Thyroid gland (tissue), 4 donors: ENCODE measurements at places on chromosomes 3 and 15.
A peak's percentile ranks its signal among the peaks of the same experiment; 100 is the strongest.

DNA sequence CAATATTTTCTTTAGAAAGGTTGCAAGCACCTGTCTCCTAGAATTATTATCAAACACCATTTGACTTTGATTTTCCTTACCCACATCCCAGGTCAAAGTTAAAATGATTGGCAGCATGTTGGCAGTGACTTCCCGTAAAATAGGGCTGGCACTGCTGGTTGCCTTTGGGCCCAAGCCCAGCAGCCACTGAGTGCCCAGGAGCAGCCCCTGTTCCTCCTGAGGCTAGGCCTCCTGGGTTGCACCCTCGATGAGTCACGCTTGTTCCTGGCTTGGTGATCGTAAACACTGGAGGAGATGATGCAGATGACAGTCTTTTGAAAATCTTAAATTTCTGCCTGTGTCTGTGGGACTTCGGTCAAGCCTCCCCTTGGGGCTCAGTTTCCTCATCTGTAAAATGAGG is 290.0 kb downstream of the TLE3 start:
- DNase-seq, result no peak

DNA sequence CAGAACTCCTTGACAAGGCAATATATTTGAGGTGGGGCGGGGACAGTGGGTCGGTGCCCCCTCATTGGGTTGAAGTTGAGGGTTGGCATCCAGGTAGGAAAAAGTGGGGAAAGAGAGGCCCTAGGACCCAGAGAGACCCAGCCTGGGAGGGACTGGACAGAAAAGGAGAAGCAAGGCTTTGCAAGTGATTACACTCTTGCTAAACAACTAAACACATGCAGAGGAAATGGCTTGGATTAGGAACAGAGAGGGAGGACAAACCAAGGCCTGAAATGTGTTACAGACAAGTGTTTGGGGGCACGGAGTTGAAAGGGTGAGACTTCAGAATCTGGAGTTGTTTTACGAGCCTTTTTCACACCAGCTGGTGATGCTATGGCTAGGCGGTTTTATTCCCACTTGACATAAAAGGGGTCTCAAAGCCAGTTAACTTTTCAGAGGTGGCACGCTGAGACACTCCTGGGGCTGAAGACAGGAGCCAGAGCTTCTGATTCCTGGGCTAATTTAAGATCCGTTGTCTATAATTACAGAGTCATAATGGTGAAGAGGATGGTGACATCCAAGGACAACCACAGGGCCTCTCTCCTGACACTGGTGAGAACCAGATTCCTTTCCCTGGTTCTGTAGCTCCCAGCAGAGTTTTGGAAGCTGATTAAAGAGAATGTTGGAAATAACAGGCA is 7.7 kb upstream of the KCTD6 start:
- DNase-seq, result no peak

DNA sequence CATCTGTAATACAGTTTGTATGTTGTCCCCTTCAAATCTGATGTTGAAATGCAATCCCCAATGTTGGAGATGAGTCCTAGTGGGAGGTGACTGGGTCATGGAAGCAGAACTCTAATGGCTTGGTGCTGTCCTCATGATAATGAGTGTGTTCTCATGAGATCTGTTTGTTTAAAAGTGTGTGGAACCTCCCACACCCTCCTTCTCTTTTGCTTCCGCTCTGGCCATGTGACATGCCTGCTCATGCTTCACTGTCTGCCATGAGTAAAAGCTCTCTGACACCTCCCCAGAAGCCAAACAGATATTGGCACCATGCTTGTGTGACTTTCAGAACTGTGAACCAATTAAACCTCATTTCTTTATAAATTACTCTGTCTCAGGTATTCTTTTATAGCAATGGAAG is 794.0 kb upstream of the CFAP20DC start:
- DNase-seq, result no peak

DNA sequence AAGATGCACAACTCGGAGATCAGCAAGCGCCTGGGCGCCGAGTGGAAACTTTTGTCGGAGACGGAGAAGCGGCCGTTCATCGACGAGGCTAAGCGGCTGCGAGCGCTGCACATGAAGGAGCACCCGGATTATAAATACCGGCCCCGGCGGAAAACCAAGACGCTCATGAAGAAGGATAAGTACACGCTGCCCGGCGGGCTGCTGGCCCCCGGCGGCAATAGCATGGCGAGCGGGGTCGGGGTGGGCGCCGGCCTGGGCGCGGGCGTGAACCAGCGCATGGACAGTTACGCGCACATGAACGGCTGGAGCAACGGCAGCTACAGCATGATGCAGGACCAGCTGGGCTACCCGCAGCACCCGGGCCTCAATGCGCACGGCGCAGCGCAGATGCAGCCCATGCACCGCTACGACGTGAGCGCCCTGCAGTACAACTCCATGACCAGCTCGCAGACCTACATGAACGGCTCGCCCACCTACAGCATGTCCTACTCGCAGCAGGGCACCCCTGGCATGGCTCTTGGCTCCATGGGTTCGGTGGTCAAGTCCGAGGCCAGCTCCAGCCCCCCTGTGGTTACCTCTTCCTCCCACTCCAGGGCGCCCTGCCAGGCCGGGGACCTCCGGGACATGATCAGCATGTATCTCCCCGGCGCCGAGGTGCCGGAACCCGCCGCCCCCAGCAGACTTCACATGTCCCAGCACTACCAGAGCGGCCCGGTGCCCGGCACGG is 991 bp downstream of the SOX2 start:
- no peak for DNase-seq

GRCh38 chr3:171293142-171293782 is 166.9 kb downstream of the TNIK start:
- DNase-seq, result no peak

DNA sequence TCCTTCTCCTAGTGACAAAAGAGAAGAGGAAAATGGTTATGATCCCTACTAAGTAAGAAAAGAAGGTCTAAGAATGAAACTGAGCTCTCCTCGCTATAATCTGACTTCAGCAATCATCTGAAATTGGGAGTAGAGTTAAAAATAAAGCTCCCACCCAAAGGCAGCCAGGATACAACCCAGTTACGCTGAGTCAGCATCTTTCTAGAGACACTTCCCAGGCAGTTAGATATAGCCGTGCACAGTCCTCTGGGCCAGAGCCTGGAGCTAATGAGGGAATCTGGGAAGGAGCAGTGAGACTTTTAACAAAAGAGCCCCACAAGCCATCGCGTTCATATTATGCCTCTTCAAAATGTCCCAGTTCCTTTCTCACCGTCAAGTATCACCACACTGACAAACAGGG is 39.1 kb upstream of the SETMAR start:
- no peak for DNase-seq

- peak; percentile 20 for DNase-seq
Observed at GRCh38 chr15:27538325-27538724, 560.8 kb downstream of the OCA2 start.

- DNase-seq, result peak; percentile 48
Observed at GRCh38 chr3:184561913-184562877, 610 bp downstream of the EPHB3 start.

GRCh38 chr3:162437480-162437879 is 940.9 kb downstream of the OTOL1 start:
- no peak for DNase-seq

GRCh38 chr3:147415286-147415685 is 6.1 kb downstream of the ZIC1 start:
- DNase-seq, result no peak

GRCh38 chr3:47134311-47134710 is 29.6 kb downstream of the SETD2 start:
- no peak for DNase-seq

GRCh38 chr3:99562990-99563607 is 75.3 kb upstream of the COL8A1 start:
- no peak for DNase-seq

- no peak for DNase-seq
Observed at GRCh38 chr3:159513867-159514380, 474.7 kb upstream of the IL12A start.

DNA sequence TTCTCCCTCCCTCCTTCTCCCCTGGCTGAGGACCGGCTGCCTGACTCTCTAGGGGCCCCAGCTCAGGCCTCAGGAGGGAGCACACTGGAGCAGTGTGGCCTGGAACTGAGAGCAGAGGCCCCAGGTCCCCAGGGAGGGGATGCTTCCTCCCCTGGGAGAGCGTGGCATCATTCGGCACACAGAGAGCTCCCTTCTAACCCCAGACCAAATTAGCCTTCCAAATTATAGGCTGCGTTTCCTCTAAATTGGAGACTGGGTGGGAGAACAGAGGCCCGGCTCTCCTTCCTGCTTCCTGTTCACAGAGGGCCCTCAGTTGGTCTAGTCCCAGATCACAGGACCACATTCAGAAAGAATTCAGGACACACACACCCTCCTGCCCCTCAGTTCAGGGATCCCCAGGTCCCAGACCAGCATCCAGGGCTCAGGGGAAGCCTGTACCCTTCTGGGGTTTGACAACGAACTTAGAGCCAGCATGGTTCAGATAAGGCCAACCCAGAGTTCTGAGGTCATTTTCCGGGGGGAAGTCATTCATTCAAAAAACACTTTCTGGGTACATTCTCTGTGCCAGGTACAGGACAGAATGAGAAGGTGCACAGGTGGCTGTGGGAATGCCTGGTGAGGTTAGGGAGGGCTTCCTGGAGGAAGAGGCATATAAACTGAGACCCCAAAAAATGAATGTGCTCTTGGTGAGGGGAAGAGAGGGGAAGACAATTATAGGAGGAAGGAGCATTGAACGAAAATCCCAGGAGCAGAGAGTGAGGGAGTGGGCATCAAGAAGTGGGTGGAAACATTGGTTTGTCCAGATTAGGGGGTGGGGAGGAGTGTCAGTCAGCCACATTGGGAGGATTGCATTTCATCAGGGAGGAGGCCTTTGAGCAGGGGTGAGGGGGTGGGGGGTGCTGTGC is 28.4 kb upstream of the RPL29 start:
- DNase-seq, result no peak

DNA sequence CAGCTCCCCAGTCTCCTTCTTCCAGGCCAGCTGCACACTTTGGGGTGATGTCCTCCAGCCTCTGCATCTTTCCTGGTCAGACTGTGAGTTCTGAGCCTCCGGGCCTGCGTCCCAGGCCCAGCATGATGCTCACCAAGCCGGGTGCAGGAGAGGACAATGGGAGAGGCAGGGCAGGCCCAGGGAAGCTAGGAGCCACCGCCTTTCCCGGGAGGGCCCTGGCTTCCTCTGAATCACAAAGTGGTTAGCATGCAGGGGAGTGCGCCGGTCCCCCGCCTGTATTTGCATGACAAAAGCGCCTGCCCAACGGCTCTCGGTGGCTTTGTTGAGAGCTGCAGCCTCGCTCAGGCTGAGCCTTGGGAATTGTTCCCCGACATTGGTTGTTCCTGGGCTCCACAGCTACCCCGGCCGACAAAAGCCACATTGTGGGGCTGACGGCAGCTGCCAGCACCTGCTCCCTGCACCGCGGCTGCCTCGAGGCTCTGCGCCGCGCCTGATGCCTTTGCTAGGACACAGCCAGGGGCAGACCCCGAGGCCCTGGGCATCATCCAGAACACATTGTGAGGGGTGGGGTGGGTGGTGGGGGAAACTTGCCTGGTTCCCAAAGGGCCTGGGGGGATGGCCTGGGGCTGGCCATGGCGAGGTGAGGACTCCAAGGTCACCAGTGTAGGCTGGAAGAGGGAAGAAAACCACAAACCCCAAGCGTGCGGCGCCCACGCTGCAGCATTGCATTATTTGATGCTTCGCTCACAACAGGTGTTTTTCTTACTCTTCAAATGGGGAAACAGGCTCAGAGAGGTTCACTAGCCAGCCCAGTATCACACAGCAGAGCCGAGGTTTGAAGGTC is 20.0 kb upstream of the KLF13 start:
- DNase-seq, result no peak

GRCh38 chr3:183252973-183253527 is at the start of gene B3GNT5:
Gene B3GNT5, plus strand, starts transcription at chr3:183253253. Its CDS starts 16,546 bp downstream, at chr3:183269799.
- peak; percentile 84 for DNase-seq

DNA sequence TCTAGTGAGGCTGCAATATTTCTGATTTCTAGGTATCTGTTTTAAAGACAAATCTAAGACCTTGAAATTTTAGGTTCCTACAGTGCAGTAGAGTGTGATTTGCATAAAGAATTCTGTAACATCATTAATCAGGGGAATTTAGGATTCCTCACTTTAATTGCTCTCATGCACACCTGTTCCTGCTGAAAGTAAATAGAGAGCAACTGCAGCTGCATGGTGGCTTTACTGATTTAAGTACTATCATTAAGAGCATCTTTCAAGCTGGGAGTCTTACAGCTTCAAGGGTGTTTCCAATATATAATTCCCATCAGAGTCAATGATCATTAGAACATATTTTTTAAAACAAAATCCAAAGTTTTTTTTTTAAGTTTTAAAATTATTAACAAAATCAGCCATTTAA is 36.0 kb upstream of the C3orf70 start:
- DNase-seq, result no peak

DNA sequence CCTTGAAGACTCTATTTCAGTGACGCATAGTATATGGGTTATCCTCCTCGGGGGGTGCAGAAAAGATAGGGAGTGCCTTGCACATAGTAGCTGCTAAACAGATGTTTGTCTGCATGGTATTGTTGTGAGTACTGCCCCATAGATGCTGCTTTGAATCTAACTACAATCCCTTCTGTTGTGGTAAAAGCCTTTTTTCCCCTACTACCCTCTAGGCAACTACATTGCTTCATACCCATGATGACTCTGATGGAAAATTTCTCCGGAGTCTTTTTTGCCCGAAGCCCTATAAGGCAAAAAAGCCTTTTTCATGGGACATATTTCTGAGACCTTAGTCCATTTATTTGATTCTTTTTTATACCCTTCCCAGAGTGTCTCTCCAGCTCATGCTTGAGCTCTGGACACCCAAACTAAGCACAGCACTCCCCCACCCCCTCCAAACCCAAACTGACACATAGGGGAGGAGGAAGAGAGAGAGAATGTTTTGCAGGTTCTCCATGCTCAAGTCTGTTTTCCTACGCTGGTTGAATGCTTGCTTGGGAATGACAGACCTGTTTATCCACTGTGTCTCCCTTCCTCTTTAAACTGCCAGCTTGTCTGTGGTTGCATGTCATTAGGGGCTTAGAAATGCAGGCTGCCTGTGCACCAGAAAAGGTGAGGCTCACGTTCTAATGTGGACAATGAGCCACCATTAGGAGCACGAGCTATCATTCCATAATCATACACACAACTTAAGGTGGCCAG is 52.9 kb downstream of the LRTM1 start:
- no peak for DNase-seq

- no peak for DNase-seq
Observed at GRCh38 chr3:194808640-194809097, 123.0 kb downstream of the FAM43A start.

- no peak for DNase-seq
Observed at GRCh38 chr15:36313021-36313420, 266.4 kb upstream of the CDIN1 start.

- DNase-seq, result no peak
Observed at GRCh38 chr3:5769825-5770224, 582.3 kb downstream of the EDEM1 start.

- peak; percentile 90 for DNase-seq
Observed at GRCh38 chr15:27491666-27492621, 521.0 kb downstream of the GABRG3 start.

GRCh38 chr15:64464276-64465005 is 4.1 kb downstream of the ZNF609 start:
- peak; percentile 81 for DNase-seq

DNA sequence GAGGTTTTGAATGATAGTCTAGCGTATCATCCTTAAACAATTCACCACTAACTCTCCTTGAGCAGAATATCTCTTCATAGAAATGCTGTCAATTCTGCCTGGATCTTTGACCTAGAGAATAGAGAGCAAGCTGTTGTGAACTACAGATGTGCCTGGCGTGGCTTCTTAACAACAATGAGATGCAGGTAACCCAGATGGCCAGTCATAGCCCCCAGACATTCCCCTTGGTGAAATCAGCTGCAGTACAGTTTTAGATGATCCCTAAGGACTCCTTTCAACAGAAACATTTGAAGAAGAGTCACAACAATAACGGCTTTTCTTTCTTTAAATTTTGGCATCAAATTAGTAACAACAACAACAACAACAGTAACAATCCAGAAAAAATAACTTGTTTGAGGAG is 1041.3 kb downstream of the ROBO1 start:
- no peak for DNase-seq
